Mesendoderm (in vitro differentiated cells): ENCODE measurements at places on chromosomes 1 and 21.
A peak's percentile ranks its signal among the peaks of the same experiment; 100 is the strongest.

DNA sequence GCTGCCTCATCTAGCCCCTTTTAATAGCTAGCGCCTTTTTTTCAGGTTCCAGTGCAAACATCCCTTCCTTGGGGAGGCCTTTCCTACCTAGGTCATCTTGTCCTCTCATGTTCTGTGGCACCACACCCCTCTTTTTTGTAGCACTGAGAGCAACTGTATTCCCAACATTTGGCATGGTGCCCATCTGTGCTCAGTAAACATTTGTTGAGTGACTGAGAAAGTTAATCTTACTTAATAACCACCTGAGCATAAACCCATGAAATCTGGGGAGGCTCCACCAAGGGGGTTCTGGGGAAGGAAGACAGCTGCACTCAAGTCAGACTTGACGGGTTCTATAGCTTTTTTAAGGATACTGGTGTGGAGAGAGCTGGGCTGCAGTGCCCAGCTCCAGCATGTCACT is 90.0 kb downstream of the NOS1AP start:
- no peak for DNase-seq

DNA sequence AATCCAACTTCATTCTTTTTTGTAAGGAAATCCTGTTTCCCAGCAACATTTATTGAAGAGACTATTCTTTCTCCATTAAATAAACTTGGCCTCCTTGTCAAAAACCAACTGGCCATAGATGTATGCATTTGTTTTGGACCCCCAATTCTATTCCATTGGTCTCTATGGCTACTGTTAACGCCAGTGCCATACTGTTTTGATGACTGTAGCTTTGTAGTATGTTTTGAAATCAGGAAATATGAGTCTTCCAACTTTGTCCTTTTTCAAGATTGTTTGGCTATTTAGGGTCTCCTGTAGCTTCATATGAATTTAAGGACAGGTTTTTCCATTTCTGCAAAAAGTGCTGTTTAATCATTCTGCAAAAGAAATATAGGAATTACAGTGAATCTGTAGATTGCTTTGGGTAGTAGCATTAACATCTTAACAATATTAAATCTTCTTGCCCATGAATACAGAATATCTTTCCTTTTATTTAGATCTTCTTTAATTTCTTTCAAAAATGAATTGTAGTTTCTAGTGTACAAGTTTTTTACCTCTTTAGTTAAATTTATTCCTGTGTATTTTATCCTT is 61.3 kb downstream of the ITGB3BP start:
- DNase-seq: no peak

- no peak for DNase-seq
These were observed 61.1 kb upstream of the SMYD2 start for GRCh38 chr1:214219902-214220301.

DNA sequence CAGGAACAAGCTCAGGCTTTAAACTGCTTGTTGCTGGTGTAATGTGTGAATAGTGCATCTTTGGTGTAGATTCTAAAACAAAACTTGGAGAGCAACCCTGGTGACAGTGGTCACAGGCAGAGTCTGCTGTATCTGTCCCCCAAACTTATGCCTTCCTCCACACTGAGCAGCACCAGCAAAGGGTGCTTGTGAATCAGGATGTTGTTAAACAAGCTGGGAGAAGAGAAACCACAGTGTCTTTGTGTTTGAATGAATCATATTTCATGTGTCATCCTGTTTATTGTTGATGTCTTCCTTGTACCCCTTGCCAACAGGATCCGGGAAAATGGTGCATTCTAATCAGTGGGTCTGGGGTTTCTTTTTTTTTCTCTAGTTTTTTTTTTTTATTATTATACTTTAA is 91.9 kb upstream of the COG2 start:
- no peak for DNase-seq

GRCh38 chr1:27521861-27522431 is 32.0 kb upstream of the WASF2 start:
- DNase-seq: no peak

GRCh38 chr1:174274884-174275283 is 115.6 kb downstream of the RABGAP1L start:
- no peak for DNase-seq

DNA sequence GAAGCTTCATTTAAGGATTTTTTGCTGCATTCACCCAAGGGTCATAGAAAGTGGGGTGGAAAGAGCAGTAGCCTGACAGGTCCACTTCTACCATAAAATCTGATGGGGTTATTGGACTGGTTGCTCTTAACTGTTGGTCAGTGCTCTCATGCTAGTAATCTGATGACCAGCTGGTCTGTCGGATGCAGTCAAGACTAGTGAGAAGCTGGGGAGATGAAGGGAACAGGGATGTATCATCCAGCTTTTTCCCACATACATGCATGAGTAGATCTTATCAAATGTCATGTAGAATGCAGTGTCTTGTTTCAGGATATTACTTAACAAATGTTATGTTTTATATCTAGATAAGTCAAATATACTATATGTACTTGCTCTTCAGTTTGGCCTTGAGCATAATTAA is 11.1 kb downstream of the ATP1B1 start:
- DNase-seq: no peak

DNA sequence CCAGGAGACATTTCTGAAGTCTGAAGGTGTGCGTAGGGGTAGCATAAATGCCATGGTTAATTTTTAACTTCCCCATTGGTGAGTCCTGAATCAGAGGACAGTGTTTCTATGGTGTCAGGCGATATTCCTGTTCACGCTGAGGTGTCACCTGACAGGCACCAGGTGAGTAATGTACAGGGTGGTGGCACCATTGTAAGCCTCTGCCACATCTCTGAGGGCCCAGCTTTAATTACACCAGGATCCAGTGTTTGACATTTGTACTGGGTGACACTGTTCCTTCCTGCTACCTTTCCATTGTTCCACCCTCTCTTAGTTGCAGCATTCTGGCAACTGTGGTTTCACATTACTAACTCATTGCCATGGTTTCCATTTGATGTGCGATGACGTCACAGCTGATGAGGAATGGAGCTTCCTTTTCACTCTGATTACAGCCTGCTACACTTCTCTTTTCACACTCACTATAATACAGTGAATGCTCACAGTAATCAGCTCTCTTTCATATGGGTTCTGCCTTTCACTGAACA is 40.6 kb upstream of the MARK1 start:
- peak; percentile 80 for DNase-seq

DNA sequence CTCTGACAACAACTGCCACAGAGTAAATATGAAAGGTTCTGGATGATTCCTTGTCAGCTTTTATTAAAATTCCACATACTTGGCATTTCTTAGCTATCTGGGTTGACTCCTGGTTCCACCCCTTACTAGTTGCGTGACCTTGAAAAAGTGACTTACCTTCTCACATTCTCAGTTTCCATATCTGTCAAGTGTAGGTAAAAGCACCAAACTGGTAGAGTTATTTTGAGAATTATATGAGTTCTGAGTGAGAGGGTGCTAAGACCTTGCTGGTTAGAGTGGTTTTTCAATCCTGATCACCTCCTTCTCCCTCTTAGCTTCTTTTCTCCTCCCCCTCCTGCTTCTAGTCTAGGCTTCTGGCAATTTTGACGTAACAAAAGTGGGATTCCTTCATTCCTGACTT is 83.4 kb upstream of the ABCD3 start:
- DNase-seq: no peak

DNA sequence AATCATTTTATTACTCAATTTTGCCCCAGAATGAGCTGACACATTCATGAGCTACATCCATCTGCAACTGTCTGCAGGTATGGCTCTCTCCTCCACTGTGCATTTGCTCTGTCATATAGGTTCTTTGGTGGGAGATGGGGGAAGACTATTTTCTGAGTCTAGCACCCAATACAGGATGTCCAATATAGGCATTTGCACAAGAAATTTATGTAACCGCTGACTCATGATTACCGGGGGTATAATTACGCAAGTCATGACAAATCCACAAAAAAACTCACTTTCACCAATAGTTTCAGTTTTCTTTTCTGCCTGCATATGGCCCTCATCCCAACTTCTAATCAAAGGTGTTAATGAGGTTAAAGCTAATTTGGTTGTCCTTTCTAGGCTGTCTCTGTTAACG is 17.5 kb upstream of the VSIG8 start:
- DNase-seq: no peak

- DNase-seq: no peak
These were observed 285.6 kb upstream of the B3GALT2 start for GRCh38 chr1:193471981-193472380.

DNA sequence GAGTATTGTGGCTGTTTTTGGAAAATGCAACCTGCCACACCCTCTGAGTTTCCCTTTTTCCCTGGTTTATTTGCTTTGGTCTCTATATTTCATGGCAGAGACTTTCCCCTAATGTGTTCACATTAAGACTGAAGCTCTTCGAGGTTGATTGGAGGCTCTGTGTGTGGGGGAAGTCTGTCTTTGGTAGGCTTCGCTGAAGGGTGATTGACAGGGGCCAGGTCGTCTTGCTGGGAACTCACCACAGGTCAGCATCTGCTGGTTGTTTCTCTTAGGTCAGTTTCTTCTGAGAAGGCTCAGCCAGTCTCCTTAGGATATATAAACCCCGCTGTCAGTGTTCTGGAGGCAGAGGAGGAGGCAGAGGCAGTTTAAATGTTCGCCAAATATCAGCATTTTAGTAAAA is 249.4 kb downstream of the RPS6KC1 start:
- DNase-seq: no peak

DNA sequence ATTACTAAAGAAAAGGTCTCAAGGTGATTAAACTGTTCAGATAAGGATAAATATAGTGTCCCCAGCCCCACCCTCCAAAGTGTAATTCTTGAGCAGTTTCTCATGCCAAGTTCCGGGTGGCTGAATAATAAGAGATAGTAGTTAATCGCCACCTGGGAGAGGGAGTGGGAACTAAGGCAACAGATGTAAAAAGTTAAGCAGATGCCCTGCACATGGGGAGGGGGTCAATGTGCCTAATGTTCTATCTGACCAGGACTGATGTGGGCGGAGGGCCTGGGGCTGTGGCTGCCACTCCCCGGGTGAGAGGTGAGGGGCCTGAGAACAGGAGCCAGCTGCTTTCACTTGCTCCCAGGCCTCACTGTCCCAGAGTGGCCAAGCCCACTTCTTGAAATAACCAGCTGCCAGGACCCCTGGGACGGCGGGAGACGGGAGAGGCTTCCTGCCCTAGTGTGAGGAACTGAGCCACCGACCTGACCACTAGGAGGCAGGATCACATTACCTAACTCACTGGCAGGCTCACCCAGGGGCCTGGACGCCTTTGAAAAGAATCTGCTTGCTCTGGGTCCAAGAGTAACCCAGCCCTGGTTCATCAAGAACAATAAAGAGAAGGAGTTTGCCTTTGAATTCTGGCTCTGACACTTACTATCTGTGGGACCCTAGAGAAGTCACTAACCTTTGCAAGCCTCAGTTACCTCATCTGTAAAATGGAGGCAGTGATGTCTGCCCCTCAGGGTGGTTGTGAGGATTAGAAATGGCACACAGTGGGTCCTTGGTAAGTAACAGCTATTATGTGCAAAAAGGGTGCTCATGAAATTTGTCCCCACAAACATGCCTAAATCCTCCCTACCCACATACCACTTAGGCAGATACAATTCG is 179.2 kb downstream of the ATG4C start:
- DNase-seq: peak; percentile 88

DNA sequence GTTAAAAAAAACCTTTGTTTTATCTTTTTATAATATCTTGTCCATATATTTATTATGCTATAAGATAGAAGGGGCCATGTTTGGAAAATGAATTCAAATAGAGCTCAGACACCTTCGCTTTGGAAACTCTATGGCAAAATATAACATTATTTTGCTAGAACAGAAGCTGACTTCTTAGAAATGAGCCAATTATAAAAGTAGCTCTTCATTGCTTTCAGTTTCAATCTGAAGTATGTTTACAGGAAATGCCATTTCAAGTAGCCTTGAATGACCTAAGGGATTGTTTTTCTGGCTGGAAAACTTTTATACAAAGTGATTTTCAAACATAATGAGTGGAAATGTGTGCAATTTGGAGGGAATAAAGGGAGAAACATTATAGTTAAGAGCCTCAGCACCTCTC is 37.8 kb upstream of the GBP5 start:
- DNase-seq: no peak

DNA sequence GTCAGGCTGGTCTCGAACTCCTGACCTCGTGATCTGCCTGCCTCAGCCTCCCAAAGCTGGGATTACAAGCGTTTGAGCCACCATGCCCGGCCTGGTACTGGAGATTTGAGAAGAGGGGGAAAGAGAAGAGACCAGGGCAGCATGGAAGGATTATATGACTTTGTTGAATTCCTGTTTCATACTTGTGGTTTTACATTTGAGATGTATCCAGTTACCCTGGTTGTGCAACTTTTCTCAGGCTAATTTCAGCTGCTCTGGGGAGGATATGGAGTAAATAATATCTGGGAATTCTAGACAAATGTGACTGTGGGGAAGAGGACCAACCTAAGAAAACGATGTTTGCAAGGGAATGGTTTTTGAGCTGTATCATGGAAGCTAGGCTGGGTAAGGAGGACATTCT is 89.5 kb upstream of the GREM2 start:
- DNase-seq: no peak

- DNase-seq: no peak
These were observed 45.2 kb upstream of the HAO2 start for GRCh38 chr1:119323216-119323982.

DNA sequence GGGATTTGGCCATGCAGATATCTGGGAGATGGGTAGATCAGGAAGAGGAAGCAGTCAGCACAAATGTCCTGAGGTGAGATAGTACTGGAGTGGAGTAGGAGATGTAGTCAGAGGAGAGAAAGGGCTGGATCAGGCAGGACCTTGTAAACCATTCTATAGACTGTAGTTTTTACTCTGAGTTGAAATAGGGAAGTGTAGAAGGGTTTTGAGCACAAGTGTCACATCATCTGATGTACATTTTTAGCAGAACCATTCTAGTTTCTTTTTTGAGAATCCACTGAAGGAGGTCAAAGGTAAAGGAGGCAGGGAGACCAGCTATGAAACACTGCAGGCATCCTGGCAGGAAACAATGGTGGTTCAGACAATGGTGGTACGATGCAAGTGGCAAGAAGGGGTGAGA is 194.6 kb upstream of the RRP15 start:
- DNase-seq: no peak

GRCh38 chr1:222820171-222820712 is 5.4 kb downstream of the DISP1 start:
- DNase-seq: no peak

GRCh38 chr1:67889466-67889865 is 56.2 kb upstream of the GNG12 start:
- DNase-seq: no peak

GRCh38 chr1:1213345-1214265 is at the start of gene TNFRSF4:
TNFRSF4 (minus strand) TSS chr1:1214153; CDS start chr1:1214127, 26 bp downstream.
- DNase-seq: no peak

DNA sequence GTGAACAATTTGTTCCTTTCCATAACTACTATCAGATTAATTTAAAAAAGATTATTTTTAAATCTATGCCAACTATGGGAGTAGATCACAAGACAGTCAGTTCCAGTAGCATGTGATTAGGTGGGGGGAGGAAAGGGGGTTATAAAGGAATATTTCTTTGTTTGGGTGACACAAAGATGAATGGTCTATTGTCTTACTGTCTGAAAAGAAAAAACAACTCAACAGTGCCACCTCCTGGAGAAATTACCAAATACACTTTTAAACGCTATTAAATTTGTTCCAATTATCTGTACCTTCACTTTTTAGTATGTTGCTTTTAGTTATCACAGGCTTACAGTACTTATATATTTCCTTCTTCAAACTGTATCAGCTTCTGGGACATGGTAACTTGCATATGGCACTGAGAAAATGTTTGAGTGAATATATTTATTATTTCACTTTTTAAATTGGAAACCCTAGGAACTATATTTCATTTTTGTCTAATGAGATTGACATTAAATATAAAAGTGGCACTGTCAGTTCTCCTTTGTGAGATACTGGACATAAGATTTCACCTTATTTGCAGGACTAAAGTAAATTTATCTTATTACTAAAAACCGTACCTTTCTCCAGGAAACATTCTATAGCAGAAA is 1.7 kb upstream of the SORT1 start:
- peak; percentile 57 for DNase-seq
